ENCODE measurements at places on chromosomes 3 and 15. TPM values are rescaled to one million over a fixed set of nuclear protein-coding genes. Genes with fewer than 3 reads are reported as not detected.

The EPHA6 gene
- total RNA-seq: 0.07 TPM

The TSC22D2 gene
- 17.1 TPM for total RNA-seq

The IMPG2 gene
- 0.20 TPM for total RNA-seq

The ACTRT3 gene
- total RNA-seq: 0.45 TPM

The GABRR3 gene
- 0.05 TPM for total RNA-seq

The RYR3 gene
- not detected for total RNA-seq

The P2RY13 gene
- not detected for total RNA-seq

The MESP2 gene
- total RNA-seq: not detected

The FAM3D gene
- total RNA-seq: not detected

The P2RY12 gene
- total RNA-seq: not detected

The NEK11 gene
- 1.7 TPM for total RNA-seq

Data from T-helper 2 cell treated with Interferon-gamma antibody and Interleukin-4, amounts not matched to agents 100 ng/mL and 5 ng/mL, for 36 hours (primary cell).